HepG2 (cell line): ENCODE measurements at places on chromosomes 4 and X.

GRCh38 chr4:87081826-87082225 is 138.6 kb downstream of the KLHL8 start:
- DNase-seq: no peak

- no peak for DNase-seq
Observed at GRCh38 chr4:54281054-54281766, 52.1 kb downstream of the PDGFRA start.

GRCh38 chr4:38751341-38752010 is 31.3 kb downstream of the TLR10 start:
- no peak for DNase-seq

DNA sequence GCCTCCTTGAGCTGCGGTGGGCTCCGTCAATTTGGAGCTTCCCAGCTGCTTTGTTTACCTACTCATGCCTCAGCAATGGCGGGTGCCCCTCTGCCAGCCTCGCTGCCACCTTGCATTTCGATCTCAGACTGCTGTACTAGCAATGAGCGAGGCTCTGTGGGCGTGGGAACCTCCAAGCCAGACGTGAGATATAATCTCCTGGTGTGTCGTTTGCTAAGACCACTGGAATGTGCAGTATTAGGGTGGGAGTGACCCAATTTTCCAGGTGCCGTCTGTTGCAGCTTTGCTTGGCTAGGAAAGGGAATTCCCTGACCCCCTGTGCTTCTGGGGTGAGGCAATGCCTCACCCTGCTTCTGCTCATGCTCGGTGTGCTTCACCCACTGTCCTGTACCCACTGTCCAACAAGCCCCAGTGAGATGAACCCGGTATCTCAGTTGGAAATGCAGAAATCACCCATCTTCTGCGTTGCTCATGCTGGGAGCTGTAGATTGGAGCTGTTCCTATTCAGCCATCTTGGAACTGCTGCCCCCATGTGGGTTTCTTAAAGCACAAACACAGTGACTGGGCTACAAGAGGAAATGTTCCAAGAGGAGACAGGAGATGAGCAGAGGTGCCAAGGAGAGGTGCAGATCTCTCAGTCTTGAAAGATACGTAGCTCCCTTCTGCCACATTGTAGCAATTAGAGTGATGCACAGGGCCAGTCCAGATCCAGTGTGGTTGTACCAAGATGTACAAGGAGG is 193.0 kb upstream of the IGFBP7 start:
- no peak for DNase-seq

DNA sequence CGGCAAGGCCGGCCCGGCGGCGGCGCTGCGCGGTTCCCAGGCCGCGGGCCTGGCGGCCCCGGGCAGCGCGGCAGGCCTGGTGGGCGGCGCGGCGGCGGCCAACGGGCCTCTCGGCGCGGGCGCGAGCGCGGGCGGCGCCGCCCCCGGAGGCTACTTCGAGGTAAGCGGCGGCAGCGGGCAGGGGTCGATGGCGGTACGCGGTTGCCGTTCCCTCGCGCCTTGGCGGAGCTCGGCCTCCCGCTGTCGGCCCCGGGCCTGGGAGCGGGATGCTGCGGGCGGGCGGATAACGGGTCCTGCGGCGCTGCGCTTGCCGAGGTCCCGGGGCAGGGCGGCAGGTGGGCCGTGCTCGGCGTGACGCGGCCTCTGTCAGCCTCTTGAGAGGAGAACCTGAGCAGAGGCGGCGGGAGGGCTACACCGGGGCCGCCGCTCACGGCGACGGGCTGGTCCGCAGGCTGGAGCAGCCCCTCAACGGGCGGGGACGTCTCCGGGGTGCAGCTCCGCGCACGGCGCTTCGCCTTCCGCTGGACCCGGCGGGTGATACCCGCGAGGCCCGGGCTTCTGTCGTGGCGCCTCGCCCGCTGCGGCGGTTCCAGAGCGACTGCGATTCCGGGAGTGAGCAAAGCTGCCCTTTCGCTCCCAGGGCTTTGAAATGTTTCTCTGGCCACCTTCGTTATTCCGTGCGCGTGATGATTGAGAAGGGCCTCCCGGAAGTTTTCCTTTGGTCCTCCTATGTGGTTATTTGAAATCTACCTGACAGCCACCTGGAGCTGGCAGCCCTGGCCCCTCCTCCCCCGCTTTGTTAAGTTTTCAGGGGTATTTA is 774 bp downstream of the FAM193A start:
- DNase-seq: peak; percentile 44

DNA sequence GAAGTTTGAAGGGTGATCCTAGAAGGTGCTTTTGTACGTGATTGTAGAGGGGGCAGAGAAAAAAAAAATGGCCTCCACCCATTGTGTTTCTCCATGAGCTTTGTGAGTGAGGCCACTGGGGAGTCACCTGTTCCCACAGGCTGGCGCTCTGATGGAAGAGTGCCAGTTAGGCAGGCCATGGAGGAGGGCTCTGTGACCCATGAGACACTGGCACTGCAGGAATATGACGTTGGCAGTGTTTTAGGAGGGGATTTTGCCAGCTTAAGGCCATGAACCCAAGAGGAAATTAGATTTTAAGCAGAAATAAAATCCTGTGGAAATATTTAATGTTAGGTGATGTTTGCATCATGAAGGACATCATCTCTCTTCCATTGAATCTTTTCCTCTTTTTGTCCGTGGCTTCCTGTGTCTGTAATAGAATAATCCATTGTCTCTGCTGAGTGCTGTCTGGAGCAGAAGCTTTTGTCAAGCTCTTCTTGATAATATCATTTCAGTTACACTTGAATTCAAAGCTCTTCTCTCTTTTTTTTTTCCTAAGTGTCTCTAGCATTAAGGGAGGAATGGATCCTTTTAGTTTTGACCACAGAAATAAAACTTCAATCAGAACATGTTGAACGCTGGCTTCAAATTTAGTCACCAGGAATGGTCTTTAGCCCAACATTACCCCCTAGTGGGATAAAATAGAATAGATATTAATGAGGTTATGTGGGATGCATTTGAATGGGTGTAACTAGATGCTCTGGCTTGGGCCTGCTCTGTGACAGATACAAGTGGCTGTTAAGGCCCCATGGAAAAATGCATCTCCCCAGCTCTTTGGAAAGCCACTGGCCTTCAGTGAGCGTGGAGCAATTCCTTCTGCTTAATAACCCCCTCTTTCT is 41.0 kb upstream of the UCP1 start:
- DNase-seq: peak; percentile 53

DNA sequence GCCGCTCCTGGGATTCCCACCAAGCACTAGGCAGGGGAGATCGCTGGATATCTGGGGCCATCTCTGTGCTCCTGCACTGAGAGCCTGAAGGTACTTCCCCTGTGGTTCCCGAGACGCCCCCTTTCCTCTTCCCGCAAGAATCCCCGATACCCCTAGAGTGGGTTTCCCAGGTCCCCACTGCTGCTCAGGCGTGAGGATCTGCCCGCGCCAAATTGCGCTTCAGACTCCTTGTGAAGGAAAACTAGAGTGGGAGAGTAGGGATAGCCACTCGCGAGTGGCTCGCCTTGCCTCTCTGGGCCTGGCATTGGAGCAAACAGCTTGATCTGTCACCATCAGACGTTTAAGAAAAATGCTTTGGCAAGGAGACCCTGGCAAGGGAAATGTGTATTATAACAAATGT is 1.5 kb downstream of the IL1RAPL2 start:
- DNase-seq: no peak

DNA sequence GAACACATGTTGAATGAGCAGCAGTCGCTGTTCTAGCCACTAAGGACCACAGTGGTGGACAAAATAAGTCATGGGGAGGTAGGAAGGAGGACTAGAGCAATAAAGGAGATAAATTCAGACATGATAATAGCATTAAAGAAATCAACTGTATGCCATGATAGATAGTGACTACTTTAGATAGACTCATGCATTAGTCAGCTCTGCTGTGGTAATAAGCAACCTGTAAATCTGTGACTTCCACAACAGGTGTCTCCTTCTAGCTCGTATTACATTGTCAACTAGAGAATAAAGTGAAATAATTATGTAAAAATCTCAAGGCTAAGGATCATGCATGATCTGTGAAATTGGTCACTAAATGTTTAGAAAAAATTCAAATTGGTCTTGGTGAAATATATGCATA is 77.9 kb downstream of the WWC2 start:
- no peak for DNase-seq

DNA sequence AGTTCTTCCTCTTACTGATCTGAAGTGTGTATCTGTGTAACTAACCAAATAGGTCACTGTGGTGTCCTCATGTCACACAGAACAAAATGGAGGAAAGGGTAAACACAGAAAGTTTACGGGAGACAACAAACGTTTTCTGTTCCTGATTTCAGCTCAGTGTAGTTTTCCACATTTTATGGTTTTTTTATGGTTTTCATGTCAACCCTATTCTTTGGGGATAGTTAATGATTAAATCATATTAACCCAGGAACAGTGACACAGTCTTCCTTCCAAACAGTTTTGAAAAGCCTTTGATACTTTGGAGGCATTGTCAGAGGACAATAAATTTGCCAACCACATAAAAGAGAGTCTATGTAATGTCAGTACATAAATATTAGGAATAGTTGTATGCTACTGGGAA is 4.2 kb downstream of the LNX1 start:
- peak; percentile 42 for DNase-seq

DNA sequence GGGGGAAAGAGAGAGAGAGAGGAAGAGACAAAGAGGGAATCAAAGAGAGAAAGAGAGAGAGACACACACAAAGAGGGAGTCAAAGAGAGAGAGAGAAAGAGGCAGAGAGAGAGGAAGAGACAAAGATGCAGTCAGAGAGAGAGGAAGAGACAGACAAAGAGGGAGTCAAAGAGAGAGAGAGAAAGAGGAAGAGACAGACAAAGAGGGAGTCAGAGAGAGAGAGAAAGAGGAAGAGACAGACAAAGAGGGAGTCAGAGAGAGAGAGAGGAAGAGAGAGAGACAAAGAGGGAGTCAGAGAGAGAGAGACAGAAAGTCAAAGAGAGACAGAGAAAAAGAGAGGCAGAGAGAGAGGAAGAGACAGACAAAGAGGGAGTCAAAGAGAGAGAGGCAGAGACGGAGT is 45.5 kb downstream of the MAGEA9 start:
- DNase-seq: no peak

- DNase-seq: no peak
Observed at GRCh38 chr4:119048446-119048845, 87.2 kb upstream of the MYOZ2 start.

GRCh38 chrX:14673764-14674163 is 144.4 kb downstream of the GLRA2 start:
- peak; percentile 39 for DNase-seq

DNA sequence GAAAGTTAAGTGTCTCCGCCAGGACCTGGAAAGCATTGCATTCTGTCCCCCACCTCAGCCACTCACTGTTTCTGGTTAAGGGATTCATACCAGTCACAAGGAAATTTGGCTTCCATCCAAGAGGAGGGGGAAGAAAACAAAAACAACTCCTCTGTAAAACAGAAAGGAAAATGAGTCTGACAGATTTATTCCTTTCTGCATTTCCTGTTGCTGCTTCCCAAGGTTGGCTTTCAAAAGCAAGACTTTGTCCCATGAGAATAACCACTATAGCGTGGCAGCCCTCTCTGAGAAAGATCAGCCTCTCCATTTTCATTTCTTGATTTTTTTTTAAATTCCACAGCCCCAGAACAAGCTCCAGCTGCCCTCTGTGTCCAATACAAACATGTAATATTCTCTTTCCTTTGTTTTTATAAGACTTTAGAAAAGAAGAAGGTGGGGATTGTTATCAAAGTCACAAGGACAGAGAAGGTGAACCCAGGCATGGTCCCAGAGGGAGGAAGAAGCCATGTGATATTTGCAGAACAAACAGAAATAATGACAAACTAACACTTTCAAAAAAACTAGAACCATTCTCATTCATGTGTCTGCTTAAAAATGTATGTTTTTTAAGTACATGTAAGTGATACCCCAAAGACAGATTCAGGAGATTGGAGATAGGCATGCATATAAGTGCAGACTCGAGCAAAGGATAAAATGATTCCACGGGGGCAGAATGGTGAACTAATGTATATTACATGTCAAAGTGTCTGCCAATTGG is 90.7 kb upstream of the DCLK2 start:
- DNase-seq: no peak

DNA sequence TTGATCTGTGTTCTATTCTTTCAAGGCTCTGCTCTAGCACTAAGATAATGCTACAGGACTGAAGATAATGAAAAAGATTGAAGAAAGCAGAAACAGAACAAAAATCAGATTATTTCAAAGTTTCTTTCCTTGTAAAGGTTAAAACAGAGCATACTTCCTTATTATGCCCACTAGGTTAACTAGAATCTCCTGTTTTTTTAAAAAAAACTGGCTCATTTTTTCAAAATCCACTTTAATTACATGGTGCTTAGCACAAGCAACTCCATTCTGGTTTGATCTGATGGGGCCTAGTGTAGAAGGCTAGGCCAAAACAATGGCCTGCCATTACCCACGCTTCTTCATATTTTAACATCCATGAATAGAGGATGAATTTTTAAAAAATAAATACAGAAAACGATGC is 1.2 kb upstream of the UBA6 start:
- DNase-seq: no peak

DNA sequence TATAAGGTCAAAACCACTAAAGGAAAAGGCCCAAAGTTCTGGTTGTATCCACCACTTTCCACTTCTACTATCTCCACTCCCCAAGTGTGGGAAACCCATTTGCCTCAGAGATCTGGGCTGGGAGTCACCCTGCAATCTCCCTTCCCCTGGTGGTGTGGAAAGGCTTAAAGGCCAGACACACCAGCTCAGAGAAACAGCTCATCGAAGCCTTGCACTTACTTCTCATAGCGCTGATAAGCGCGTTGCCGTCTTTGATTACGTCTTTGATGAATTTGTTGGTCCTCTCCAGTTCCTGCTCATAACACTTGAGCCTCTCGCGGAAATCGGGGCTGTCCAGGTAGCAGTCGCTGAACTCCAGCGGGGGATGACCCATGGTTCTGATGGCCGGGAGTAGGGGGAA is 647 bp downstream of the OPHN1 start:
- no peak for DNase-seq

DNA sequence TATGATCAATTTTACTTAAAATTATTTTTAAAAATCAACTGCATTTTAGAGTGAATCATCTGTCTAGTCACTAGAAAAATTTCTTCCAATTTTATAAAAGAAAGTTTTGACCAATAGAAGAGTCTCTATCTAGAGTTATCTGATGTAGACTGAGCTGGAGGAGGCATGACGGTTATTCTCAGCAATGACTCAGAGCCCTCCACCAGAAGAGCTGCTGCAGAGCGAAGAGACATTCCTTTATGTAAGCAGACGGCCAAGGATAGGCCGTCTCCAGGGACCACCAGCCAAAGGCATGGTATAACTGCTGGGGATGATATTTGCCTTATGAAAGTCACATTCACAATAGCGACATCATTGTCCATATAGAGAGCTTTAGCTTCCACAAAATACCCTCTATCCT is 23.0 kb downstream of the LDB2 start:
- DNase-seq: no peak

- DNase-seq: no peak
Observed at GRCh38 chr4:185109736-185110135, 33.3 kb upstream of the SLC25A4 start.

GRCh38 chr4:121728798-121729226 is 32.0 kb upstream of the ANXA5 start:
- DNase-seq: no peak

- no peak for DNase-seq
Observed at GRCh38 chr4:1193206-1194009, 21.0 kb upstream of the SPON2 start.
